ENCODE measurements at places on chromosomes 1 and 21. TPM values are rescaled to one million over a fixed set of nuclear protein-coding genes. Genes with fewer than 3 reads are reported as not detected.

STYXL2 gene
- not detected for total RNA-seq

SPATA46 gene
- total RNA-seq, result not detected

OR6F1 gene
- total RNA-seq, result not detected

PRAMEF6 gene
- not detected for total RNA-seq

TMIGD3 gene
- 5.8 TPM for total RNA-seq

Data from right lobe of liver (tissue), 6 donors.